ENCODE measurements at places on chromosomes 13 and 19. TPM values are rescaled to one million over a fixed set of nuclear protein-coding genes. Genes with fewer than 3 reads are reported as not detected.

DNA sequence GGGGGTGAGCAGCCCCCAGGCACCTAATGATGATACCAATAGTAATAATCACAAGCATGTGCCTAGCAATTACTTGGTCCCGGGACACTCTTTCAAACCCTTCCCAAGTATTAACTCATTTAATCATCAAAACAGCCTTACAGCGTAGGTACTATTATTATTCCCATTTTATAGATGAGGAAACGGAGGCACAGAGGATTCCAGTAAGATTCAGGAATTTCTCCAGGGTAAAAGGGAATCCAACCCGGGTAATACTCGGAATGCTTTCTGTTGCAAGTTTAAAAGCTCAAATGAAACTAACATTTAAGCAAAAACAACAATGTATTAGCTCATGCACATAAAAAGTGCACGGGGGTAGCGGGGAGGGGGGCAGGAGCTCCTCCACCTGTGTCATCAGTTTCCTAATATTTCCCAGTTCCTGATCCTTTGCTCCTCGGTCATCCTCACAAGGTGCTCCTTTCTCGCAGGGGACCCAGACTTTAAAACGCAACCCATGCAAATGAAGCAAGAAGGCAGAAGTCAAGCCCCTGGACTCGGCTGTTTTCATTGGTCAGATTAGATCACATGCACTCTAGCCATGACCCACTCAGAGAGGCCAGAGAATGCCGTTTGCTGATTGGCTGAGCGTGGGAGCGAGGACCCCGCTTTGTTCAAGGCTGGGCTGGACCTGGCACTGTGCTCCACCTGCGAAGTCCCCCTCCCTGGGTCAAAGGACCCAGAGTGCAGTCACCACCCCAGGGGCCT, 38.3 kb upstream of the C19orf12 start:
- no peak for DNase-seq

- DNase-seq: no peak
Observed at GRCh38 chr13:33958964-33959363, 141.0 kb downstream of the RFC3 start.

DNA sequence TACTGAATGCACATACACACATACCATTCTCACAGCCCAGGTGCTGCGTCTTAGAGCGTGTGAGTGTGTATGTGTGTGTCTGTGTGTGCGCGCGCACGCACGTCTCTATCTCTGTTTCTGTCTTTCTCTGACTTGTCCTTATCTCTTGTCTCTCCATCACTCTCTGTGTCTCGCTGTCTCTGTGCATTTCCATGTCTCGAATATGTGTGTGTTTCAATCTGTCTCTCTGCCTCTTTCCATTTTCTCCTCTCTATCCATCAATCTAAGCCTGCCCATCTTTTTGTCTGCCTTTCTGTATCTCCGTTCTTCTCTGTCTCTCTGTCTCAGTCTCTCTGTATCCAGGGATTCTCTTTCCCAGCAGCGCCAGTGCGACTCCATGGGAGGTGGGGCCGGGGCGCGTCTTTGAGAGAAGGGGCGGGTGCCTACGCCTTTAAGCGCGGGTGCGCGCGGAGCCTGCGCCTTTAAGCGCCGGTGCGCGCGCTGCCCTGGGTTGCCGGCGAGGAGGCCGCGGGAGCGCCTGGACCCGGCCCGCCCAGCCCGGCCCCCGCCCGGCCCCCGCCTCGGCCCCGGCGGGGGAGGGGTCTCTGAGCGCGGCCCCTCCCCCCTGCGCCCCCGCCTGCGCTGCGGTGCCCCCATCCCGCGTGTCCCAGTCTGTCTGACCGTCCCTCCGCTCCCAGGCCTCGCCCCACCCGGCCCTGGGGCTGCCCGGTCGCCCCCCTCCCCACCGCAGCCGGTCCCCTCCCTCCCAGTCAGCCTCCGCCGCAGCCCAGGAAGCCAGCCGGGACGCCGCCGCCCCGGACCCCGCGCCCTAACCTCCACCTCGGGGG, at the start of gene LRFN3:
Gene LRFN3, plus strand, starts transcription at position 464 of the 827 bp plus-strand sequence. CDS start 3,052 bp downstream, outside the sequence.
- peak; percentile 75 for DNase-seq

GRCh38 chr13:71018995-71019394, 848.0 kb downstream of the DACH1 start:
- DNase-seq: no peak

DNA sequence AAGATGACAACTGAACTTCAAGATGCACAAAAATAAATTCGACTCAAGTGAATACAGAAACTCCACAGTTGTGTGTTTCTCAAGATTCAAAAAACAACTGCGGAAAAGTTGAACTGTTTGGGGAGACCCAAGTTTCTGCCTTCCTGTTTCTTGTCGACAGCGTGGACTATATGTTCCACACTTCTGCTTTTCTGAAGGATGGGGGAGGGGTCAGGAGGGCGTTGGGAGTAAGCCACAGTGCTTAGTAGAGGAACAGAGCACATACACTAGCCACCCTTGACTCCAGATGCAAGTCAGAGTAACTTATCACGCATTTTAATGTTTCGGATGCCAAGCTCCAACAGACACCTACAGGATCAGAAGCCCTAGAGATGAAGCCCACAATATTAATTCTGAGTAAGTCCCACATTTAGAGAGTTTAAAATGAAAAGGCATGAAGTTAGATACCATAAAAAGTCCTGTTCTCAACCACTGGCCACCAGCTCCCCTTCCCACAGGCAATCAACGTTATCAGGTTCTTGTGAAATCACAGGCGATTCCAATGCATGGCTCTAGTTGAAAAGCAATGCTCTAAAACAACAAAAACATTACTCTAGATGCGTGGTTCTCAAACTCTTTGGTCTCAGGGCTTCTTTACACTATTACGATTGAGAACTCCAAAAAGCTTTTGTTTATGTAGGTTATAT, 4.2 kb downstream of the TUBGCP3 start:
- no peak for DNase-seq

SDHAF1 gene
- total RNA-seq: 16.9 TPM

SELENOV gene
- total RNA-seq: not detected

ZNF726 gene
- 9.7 TPM for total RNA-seq

ZBTB32 gene
- total RNA-seq: not detected

THSD8 gene
- 16.1 TPM for total RNA-seq
